ENCODE measurements at places on chromosomes 3 and 15.
A peak's percentile ranks its signal among the peaks of the same experiment; 100 is the strongest.

DNA sequence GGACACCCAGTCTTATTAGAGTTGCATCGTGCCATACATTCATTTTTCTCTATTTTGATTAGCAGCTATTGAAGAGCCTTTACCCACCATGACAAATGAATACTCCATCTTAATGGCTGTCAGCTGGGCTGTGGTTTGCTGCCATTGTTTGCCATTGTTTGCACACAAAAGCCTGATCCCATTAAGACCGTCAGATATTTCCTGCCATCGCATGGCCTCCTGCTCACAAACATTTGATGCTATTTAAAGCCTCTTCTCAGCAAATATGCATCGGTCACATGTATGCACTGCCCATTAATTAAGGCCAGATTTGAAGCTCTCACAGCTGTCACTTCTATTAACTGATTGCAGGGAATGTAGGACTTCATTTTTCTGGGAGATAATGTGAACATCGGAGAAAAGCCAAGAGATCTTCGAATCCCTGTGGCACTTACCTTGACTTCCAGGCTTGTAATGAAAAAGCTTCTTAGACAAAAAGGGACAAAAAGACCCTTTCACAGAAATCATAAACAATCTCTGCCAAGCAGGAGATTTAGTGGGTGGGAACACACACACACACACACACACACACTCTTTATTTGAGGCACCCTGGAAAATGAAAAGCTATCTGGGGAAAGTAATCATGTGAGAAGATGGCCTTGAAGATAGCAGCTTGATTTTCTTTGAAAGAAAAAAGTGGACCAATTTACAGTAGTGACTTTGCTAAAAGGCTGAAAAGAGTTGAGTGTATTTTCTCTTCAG, 175.4 kb upstream of the NR2E3 start:
- no peak for DNase-seq

GRCh38 chr3:186519021-186519658, 25.0 kb downstream of the CRYGS start:
- peak; percentile 52 for DNase-seq

GRCh38 chr3:105402287-105402801, 35.6 kb downstream of the ALCAM start:
- DNase-seq: no peak

DNA sequence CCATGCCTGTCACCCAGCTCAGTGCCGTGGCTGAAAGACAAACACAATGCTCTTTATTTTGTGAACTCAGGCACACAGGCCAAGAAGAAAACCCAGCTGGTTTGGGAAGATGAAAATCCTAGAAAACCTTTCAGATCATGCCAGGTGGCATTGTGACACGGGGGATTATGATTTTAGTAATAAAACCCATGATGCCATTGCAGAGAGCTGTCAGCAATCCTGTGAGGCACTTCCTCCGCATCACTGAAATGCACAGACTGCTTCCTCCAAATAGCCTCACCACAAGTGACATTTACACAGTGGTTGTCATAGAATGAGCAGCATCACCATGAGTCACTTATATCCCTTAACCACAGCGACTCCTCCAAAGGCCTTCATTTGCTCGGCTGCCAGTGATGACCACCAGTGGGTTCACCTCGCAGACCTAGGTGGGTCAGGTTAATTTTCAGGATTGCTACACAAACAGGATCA, 22.7 kb downstream of the ABHD6 start:
- no peak for DNase-seq

GRCh38 chr15:89085289-89085926, 2.8 kb upstream of the ABHD2 start:
- DNase-seq: no peak

DNA sequence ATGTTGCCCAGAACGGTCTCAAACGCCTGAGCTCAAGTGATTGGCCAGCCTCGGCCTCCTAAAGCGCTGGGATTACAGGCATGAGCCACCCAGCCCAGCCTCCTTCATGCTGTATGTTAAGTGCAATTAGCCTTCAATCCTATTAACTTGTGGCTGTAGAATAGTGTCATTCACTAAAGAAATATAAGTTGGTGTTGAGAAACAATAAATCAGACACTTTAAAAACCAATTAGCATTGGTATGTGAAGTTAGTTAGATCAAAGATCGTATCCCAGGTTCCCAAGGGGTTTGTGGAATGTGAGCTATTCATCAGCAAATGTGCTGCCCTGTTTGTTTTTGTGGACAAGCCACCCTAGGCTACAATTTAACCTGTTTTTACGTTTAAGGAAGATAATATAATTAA, 11.0 kb upstream of the PIK3CB start:
- DNase-seq: no peak

GRCh38 chr3:187450431-187451190, 82.4 kb downstream of the RTP4 start:
- DNase-seq: no peak

DNA sequence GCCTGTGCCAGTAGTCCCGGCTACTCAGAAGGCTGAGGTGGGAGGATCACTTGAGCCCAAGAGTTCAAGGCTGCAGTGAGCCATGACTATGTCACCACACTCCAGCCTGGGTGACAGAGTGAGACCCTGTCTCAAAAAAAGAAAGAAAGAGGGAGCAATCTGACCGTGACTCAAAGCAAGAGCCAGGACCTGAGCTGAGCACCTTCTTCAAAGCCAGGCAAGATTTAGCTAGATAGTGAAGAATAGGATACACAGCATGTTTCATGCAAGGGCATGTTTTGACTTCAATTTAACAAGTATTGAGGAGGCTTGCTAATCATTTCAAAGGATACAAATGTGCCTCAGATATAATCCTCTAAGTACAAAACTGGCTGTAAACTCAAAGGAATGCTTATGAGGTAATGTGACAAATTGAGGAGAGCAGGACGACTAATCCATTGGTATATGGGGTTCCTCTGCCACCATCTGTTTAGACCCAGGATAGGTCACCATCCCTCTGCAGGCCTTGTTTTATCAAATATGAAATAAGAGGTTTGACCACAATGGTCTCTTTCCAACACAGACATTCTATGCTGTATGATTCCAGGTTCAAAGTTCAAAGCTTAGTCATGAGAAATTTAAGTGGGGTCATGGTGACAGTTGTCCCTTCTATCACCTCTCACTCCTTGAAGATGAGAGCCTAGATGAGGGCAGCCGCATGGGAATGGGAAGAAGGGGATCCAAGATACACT, 33.2 kb downstream of the RAB27A start:
- DNase-seq: no peak

GRCh38 chr3:183244219-183244618, 8.8 kb upstream of the B3GNT5 start:
- DNase-seq: no peak

GRCh38 chr15:51310064-51310463, 28.3 kb downstream of the CYP19A1 start:
- DNase-seq: no peak

- DNase-seq: no peak
Observed at GRCh38 chr3:159607856-159608255, 380.8 kb upstream of the IL12A start.

- no peak for DNase-seq
Observed at GRCh38 chr15:73924171-73924921, 1.9 kb upstream of the LOXL1 start.

DNA sequence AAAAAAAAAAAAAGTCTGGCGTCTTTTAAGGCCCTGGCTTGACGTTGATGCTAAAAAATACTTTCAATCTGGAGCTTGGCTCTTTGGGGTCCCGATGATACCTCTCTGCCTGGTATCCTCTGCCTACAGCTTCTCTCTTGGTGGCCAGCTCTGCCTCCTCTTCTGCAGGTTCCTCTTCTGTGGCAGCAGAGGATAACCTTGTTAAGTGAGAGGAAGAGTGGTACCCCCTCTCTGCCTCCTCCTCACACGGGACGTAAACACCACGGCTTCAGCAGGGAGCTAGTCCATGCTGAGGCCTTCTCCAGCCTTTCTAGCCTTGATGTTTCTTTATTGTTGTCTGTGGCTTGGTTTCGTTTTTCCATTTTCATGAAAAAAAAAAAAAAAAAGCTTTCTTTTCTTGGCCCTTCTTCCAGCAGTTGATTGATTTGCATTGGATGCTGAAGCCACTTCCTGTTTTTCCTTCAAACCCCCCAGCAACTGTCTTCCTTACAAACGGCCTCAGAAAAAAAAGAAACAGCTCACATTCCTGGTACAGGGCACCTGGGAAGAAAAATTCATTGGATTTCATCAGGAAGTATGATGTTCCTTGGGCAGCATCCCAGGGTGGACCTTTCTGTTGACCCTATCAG, 59.7 kb downstream of the RORA start:
- DNase-seq: no peak

DNA sequence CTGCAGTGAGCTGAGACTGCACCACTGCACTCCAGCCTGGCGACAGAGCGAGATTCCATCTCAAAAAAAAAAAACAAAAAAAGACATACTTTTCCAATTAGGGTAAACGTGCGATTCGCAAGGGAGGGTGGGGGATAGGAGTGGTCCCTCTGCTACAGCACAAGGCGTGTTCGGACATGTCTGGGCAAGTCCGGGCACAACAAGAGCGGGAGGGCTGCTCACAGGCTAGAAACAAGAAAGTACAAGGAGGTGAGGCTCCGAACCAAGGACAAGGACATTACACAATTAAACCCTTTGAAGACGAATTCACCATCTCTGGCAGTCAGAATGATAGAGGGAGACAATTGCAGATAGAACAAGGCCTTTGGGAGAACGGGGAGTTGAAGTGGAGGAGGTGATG, 32.2 kb upstream of the BCL2A1 start:
- DNase-seq: no peak

DNA sequence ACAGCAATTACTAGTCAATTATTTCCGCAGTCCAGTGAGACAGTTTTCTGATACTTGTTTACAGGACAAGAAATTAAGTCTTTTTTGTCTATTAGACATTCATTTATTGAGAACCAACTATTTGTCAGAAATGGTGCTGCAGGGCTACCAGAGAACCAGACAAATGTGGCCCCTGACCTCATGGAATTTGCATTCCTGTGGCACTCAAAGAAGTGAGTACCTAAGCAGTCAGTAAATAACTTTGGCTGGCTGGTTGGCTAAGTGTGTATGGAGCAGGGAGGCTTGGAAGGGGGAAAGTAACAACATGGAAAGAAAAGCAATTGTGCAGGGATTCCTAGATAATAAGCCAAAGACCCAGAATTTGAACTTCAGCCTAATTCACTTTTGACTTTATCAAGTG, 837.0 kb upstream of the CFAP20DC start:
- DNase-seq: no peak

GRCh38 chr3:13657660-13658435, 108.9 kb downstream of the FBLN2 start:
- peak; percentile 46 for DNase-seq

DNA sequence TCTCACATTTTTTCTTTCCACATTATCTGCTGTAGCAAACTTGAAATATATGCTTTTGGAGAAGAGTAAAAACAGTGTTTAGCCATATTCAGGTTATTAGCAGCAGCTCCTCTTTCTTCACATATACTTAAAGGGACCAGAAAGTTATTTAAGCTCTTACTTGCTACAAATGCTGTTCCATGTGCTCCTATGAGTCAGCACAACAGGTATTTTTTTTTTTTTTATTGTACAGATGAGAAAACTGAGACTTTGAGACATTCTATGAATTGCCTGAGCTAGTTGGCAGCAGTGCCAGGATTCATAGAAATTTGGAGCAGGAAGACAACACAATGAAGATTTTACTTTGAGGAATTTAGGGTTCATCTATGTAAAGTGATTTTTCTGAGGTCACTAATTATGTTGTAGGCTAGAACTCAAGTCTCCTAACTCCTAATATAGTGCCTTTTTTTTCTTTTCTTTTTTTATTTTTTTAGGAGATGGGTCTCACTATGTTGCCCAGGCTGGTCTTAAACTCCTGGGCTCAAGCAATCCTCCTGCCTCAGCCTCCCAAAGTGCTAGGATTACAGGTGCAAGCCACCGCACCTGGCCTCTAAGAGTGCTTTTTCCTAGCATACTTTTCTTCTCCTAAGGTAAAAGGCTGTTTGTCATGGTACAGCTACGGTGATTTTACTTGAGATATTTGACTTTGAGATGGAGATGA, 23.6 kb downstream of the SETD5 start:
- no peak for DNase-seq

GRCh38 chr3:57943525-57944495, 64.4 kb upstream of the FLNB start:
- no peak for DNase-seq

GRCh38 chr3:120797857-120798256, 55.3 kb downstream of the GTF2E1 start:
- no peak for DNase-seq

DNA sequence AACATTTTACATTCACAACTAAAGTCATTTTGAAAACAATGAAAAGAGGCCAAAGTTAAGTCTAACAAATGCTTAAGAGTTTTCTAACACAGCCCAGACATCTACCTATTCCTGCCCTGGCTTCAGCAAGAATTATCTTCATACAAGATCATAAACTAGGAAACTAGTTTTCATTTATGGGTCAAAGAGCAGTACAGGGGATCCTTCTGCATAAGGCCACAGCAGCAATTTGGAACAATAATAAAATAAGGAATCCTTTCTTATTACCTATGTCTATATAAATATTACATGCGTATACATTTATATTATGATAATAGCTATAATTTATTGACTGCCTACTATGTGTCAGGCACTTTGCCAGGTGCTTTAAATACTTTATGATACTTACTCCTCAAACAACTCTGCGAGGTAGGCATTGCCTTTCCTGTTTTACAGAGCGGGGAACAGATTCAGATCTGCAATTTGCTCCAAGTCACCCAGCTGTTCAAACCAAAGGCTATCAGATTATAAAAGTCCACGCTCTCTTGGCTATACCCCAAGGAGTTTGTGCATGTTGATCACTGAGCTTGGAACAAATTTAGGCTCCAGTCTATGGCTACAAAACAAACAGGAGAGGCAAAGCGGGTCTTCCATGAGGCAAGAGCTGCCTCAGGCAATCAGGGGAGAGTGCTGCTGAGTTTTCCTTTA, 196.4 kb downstream of the RORA start:
- DNase-seq: no peak

DNA sequence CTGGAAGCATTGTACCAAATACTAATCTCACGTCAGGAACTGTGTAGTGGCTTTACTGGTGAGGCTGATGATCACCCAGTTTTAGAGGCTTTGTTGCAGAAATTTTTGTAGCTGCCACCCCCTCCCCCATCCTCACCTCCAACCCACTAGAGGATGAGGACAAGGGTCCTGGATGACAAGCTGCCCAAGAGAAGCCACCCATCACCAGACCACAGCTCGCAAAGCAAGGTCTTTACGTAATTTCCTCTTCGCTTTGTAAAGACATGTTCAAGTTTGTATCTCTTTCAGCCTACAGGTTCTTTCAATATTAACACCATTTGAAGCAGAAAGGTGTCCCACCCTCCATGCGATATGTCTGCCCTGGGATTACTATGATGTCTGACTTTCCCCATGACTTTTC, 74.2 kb downstream of the LDHAL6B start:
- DNase-seq: no peak

GRCh38 chr15:90209591-90209990, 8.5 kb downstream of the SEMA4B start:
- DNase-seq: no peak

GRCh38 chr3:23659840-23660430, 145.8 kb upstream of the UBE2E1 start:
- no peak for DNase-seq

All from stimulated activated CD4-positive, alpha-beta T cell treated with anti-CD3 and anti-CD28 coated beads, Interleukin-1b, Interleukin-23, amount 100 ng/mL, for 24 hours (primary cell).